ENCODE measurements at places on chromosomes 11 and 22.
A peak's percentile ranks its signal among the peaks of the same experiment; 100 is the strongest.

DNA sequence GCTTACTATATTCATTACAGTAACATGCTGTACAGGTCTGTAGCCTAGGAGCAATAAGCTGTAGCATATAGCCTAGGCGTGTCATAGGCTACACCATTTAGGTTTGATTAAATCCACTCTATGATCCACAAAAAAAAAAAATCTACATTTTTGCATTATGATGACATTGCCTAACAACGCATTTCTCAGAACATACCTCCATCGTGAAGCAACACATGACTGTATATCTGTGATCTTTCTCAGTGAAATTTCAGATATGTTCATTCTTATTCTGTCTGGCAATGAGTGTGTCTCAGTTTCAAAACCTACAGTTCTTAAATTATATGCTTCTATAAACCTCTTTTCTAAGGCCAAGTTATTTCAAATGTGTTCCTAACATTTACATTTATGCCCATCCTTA, 140.3 kb downstream of the CADM1 start:
- H3K27ac ChIP-seq, result no peak overlapping the region
- DNase-seq, result no peak
- no peaks in the 10 kb centered on the region for H3K36me3 ChIP-seq

DNA sequence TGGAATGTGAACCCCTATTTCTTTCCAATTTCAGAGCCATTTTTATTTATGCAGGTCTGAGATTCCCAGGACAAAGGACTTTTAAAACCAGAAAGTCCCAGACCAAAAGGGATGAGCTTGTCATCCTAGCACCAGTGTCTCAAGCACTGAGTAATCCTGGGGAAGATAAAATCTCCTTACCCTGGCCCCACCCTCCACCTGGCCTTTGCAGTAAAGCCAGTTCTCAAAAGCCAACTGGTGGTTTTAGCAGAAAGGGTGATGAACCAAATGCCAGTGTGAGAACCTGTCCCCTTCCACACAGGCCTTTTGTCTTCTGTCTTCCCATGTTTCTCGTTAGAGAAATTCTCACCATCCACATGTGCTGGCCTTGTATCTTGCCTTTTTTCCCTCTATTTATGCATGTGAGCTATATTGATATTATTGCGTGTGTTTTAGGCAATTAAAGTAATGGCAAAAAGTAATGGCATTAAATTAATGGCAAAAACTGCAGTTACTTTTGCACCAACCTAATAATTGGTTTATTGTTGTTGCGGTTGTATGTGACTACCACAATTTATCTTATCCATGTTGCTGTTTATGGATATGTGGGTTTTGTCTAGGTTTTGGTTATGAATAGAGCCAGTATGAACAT, 191.3 kb downstream of the MYO18B start:
- DNase-seq, result no peak
- H3K4me1 ChIP-seq, result no peaks in the 10 kb centered on the region
- no peak overlapping the region for H3K27ac ChIP-seq

- H3K4me3 ChIP-seq, result no peak overlapping the region
- H3K27me3 ChIP-seq, result no peaks in the 10 kb centered on the region
- peak overlapping the region; percentile 91 for H3K27ac ChIP-seq
- peak; percentile 92 for DNase-seq
- H3K4me1 ChIP-seq, result peaks cover 26% of the 10 kb centered on the region
- no peaks in the 10 kb centered on the region for H3K36me3 ChIP-seq
These were observed 113.4 kb upstream of the CRYBB3 start for GRCh38 chr22:25085930-25086901.

- no peaks in the 10 kb centered on the region for H3K36me3 ChIP-seq
- DNase-seq, result no peak
- H3K4me3 ChIP-seq, result no peak overlapping the region
- peaks cover 9% of the 10 kb centered on the region for H3K4me1 ChIP-seq
- H3K27ac ChIP-seq, result no peak overlapping the region
These were observed 24.1 kb downstream of the MAML2 start for GRCh38 chr11:96318850-96319249.

- H3K27ac ChIP-seq, result no peak overlapping the region
- H3K4me1 ChIP-seq, result no peaks in the 10 kb centered on the region
- no peaks in the 10 kb centered on the region for H3K27me3 ChIP-seq
- H3K36me3 ChIP-seq, result no peaks in the 10 kb centered on the region
- no peak overlapping the region for H3K4me3 ChIP-seq
These were observed 1473.5 kb upstream of the TENM4 start for GRCh38 chr11:80914311-80914710.

DNA sequence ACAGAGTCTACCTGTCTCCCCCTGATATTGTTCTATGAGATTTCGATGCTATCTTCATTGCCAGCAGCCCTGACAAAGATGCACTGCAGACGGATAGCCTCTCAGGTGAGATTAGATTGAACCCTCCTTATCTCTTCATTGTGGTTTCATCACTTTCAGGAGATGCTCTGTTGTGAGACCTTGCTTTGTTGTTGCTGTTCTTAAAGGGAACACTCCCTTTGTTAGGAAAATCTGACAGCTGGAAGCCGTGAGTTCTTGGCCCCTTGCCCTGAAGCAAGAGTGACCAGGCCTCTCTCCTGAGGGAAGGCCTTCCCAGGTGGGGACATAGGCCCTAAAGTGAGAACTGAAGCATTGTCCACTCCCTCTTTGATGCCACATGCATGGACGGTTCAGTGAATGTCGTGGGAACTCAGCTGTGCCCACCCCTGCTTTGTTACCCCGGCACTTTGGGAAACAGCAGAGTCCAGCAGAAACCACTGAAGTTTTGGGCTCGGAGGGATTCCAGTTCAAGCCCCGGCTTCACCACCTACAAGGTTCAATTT, 976.1 kb downstream of the TBC1D22A start:
- H3K27ac ChIP-seq, result no peak overlapping the region
- no peak for DNase-seq
- no peaks in the 10 kb centered on the region for H3K27me3 ChIP-seq
- H3K4me3 ChIP-seq, result no peak overlapping the region
- H3K36me3 ChIP-seq, result no peaks in the 10 kb centered on the region
- no peaks in the 10 kb centered on the region for H3K4me1 ChIP-seq

GRCh38 chr11:68142028-68142412, 20.8 kb upstream of the CHKA start:
- H3K4me1 ChIP-seq, result peaks cover 6% of the 10 kb centered on the region
- no peaks in the 10 kb centered on the region for H3K27me3 ChIP-seq
- H3K27ac ChIP-seq, result no peak overlapping the region
- no peak overlapping the region for H3K4me3 ChIP-seq
- no peak for DNase-seq

- H3K4me3 ChIP-seq, result no peak overlapping the region
- DNase-seq, result no peak
- H3K27me3 ChIP-seq, result no peaks in the 10 kb centered on the region
- H3K36me3 ChIP-seq, result no peaks in the 10 kb centered on the region
These were observed 106.7 kb upstream of the CCT8L2 start for GRCh38 chr22:16699326-16699725.

- no peak overlapping the region for H3K4me3 ChIP-seq
- no peaks in the 10 kb centered on the region for H3K36me3 ChIP-seq
- H3K27me3 ChIP-seq, result no peaks in the 10 kb centered on the region
- H3K4me1 ChIP-seq, result no peaks in the 10 kb centered on the region
- H3K27ac ChIP-seq, result no peak overlapping the region
These were observed 39.4 kb downstream of the C22orf42 start for GRCh38 chr22:32119568-32120235.

DNA sequence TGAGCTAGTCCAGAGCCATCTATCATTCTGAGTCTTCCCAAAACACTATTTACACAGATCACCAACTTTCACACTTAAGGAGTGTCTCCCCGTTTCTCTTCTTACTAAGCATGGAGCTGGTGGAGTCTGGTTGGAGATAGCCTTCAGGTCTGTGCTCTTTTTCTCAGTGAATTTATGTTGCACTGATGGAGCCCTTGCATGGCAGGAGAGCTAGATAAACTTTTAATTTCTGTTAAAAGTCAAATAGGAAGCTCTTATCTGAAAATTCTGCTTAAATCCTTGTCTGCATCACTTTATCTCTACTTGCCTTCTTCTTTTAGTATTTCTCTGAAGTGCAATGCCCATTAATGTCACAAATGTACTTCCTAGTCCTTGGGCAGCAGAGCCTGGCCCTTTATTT, 63.4 kb downstream of the ST3GAL4 start:
- no peak overlapping the region for H3K4me3 ChIP-seq
- H3K36me3 ChIP-seq, result no peaks in the 10 kb centered on the region
- H3K4me1 ChIP-seq, result peaks cover 21% of the 10 kb centered on the region
- no peak overlapping the region for H3K27ac ChIP-seq
- no peaks in the 10 kb centered on the region for H3K27me3 ChIP-seq
- no peak for DNase-seq

GRCh38 chr11:20154381-20154780, 5.9 kb downstream of the DBX1 start:
- DNase-seq, result no peak
- H3K27me3 ChIP-seq, result peaks cover 29% of the 10 kb centered on the region
- no peak overlapping the region for H3K27ac ChIP-seq
- H3K4me1 ChIP-seq, result peaks cover 9% of the 10 kb centered on the region
- H3K36me3 ChIP-seq, result no peaks in the 10 kb centered on the region

GRCh38 chr11:64729851-64730382, 6.9 kb upstream of the NRXN2 start:
- peaks cover 22% of the 10 kb centered on the region for H3K36me3 ChIP-seq
- H3K4me3 ChIP-seq, result no peak overlapping the region
- no peaks in the 10 kb centered on the region for H3K27me3 ChIP-seq
- H3K4me1 ChIP-seq, result no peaks in the 10 kb centered on the region

- H3K27ac ChIP-seq, result peak overlapping the region; percentile 95
- no peaks in the 10 kb centered on the region for H3K27me3 ChIP-seq
- peak overlapping the region; percentile 98 for H3K4me3 ChIP-seq
- H3K36me3 ChIP-seq, result peaks cover 23% of the 10 kb centered on the region
These were observed 380 bp downstream of the C11orf96 start for GRCh38 chr11:43942662-43943371.

GRCh38 chr11:126061707-126062678, 673 bp downstream of the CDON start:
- DNase-seq, result peak; percentile 67
- no peaks in the 10 kb centered on the region for H3K27me3 ChIP-seq
- H3K4me1 ChIP-seq, result peaks cover 8% of the 10 kb centered on the region

DNA sequence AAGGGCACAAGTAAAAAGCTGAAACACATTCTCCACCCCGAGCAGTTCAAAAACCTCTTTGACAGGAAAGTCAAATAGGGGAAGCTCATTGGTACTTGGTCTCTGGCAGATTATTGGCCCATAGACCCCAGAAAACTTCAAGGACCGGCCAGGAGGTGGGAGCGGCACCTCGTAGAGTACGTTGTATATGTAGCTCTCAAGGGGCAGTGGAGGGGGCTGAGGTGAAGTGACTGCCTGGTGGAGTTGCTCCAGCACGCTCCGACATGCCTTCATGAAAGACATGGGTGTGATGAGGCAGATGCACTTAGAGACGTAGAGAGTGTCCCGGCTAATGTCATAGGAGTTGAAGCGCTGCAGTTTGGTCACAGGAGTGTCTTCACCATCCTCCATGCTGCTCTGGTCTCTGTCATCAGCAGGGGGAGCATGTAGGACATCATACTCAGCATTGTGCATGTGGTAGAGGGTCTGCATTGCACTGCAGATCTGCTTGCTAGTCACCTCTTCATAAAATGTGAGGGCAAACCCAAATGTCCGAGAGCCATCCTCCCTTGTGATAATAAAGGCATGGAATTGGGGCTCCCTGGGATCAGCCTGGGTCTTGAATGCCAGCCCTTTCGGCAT, 61.3 kb downstream of the DENND5A start:
- peaks cover 2% of the 10 kb centered on the region for H3K4me1 ChIP-seq
- DNase-seq, result no peak
- H3K27me3 ChIP-seq, result no peaks in the 10 kb centered on the region
- H3K4me3 ChIP-seq, result no peak overlapping the region
- H3K36me3 ChIP-seq, result peaks cover 5% of the 10 kb centered on the region
- H3K27ac ChIP-seq, result no peak overlapping the region

DNA sequence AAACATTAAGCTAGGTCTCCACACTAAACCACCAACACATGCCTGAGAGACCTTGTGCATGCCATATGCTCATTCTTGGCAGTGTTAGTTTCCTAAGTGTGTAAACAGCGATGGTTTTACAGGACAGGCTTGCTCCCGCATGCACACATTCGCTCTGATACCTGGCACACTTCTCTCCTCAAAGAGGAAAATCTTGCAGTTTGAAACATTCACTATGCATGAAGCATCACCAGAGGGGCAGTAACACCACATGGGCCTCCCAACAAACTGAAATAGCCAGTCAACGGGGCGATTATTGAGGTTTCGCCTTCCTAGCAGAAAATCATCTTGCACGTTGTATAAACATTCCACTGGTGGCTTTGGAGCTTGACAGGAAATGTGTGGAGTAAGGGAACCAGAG, 52.6 kb downstream of the ABTB2 start:
- no peak overlapping the region for H3K4me3 ChIP-seq
- H3K27me3 ChIP-seq, result no peaks in the 10 kb centered on the region
- no peak overlapping the region for H3K27ac ChIP-seq
- H3K4me1 ChIP-seq, result peaks cover 3% of the 10 kb centered on the region
